NCI-H187 (cell line): ENCODE measurements at places on chromosomes 11 and 22.

GRCh38 chr11:8332196-8332595 lies 68.5 kb upstream of the LMO1 start:
- DNase-seq, result no peak

DNA sequence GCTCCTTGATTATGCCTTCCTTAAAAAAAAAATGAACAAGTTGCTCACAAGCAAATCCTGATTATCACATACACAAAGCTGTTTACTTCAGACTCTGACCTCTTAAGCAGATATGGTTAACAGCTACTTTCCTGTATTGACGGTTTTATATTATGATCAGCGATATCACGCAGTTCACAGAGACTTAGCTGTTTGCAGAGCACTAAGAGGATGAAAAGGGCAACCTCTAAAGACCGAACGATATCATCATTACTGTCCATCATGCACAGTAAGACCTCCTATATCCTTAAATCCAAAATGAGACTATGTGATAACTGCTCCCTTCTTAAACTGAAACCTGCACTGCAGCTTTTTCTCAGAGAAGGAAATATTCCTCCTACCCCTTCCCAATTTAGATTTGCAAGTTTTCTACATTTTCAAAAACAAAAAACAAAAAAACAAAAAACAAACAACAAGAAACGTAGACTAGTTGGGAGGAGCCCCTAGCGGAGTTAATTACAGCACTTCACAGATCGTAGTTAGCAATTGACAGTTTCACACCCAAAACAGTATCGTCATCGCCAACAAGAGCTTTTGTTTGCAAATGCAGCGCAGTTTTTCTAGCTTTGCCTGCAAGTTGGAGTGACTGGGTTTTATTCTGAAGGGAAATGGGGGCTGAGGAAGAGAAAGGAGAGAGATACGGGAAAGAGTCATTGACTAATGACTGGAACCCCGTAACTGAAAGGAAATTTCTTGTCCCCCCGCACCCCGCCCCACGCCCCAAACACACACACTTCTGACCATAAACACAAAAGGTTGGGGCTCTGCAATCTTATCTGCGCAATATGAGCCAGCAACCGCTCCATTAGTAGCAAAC lies 1.2 kb downstream of the DDX6 start:
- DNase-seq, result peak; percentile 40

GRCh38 chr11:27234043-27234668 lies 128.9 kb downstream of the CCDC34 start:
- DNase-seq, result peak; percentile 88

DNA sequence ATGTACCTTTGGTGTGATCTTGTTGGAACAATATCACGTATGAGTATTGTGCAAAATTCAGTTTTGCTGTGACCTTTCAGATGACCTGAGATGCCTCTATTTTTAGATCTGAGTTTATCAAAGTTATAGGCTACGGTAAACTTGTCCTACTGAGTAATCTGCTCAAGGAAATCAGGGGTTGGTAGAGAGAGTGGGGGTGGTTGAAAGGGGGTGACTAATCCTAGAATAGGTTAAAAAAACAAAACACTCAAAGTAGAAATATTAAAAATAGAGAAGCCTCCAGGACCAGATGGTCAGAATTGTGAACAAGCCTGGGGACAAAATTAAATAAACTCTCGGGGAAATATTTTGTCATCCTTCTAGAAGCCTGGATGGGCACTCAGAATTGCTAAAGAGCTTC lies 59.9 kb upstream of the C11orf87 start:
- DNase-seq, result no peak

GRCh38 chr11:4459500-4459899 lies 10.4 kb downstream of the OR52K2 start:
- no peak for DNase-seq

- DNase-seq, result no peak
These were observed 158.1 kb upstream of the MTNR1B start for GRCh38 chr11:92811341-92811740.

DNA sequence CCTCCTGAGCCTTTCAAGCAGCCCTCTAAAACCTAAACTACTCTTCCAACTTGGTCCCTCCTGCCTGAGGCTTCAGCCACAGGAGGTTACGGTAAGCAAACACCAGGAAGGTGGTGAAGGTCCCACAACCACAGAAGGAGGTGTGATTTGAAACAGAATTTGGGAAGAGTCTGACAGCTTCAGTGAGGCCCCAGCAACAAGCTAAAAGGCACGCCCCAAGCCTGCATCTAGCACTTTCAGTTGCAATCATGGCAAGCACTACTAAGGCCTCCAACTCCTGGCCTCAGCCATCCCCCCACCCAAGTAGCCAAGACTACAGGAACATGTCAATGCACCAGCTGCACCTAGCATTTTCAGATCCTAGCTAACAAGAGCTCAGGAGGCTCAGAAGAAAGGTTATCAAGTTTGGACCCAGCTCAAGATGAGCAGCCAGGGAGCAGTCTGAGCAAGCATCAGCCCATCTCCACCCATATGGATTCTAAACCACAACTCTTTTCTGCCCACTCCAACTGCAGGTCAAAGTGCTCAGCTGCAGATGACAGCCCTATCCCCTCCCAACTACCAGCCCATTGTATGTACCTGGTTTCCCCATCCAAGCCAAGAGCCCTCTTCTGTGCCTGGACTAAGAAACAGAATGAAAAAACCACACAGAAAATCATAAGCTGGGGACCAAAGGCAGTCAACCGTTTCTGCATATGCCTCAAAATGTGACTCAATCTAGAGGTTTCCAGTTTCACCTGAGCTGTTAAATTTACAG lies 10.4 kb upstream of the AHNAK start:
- DNase-seq, result no peak

DNA sequence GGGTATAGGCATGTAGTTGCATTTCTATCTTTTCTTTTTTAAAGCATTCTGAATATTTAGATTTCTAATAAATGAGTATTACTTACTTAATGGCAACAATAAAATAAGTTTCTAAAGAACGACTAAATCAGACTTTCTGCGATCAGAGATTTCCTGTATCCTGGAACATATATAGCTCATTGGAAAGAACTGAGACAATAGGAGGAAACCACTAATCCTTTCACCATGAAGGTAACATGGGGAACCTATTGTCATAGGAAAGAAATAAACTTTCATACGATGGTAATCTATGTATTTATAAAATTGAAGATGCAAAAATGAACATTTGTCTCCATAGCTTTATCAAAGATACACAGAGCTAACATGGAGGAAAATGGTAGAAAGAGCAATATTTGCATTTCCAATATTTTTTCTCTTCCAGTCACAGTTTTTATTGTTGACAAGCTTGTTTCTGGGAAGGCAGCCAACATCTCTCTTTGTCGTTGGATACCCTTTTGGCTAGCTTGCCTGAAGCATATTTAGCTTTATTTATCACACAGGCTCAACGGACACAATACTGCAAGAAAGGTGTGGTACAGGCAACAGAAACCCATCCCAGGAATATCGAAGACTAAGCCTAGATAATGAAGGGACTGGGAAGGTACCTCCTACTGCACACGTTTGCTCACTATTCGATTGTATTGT lies 293.3 kb upstream of the MPPED2 start:
- no peak for DNase-seq

- DNase-seq, result no peak
These were observed 958.7 kb upstream of the FAT3 start for GRCh38 chr11:91265946-91266345.

DNA sequence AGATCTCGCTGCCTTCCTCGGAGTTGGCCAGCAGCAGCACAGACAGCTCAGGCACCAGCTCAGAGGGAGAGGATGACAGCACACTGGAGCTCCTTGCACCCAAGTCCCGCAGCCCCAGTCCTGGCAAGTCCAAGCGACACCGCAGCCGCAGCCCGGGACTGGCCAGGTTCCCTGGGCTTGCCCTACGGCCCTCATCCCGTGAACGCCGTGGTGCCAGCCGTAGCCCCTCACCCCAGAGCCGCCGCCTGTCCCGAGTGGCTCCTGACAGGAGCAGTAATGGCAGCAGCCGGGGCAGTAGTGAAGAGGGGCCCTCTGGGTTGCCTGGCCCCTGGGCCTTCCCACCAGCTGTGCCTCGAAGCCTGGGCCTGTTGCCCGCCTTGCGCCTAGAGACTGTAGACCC lies 6.4 kb downstream of the PLA2G3 start:
- no peak for DNase-seq

DNA sequence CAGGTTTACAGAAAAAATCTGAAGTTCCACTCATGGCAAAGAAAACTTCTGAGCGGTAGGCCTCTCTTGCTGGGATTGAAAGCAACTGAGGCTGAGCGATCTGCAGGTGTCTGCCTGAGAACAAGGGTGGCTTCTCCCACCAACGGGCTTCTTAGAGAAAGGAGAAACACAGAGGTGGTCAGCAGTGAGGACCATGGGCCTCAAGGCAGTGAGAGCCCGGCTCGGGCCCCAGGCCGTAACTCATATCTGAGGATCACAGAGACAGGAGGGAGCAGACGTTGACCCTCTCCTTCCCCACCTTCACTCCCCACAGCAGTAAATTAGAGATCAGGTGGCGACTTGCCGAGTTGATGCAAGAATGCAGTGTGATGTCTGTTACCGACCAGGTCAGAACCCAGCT lies 50.9 kb upstream of the RTL6 start:
- no peak for DNase-seq

- no peak for DNase-seq
These were observed 244.3 kb downstream of the FAM76B start for GRCh38 chr11:95545116-95545875.

DNA sequence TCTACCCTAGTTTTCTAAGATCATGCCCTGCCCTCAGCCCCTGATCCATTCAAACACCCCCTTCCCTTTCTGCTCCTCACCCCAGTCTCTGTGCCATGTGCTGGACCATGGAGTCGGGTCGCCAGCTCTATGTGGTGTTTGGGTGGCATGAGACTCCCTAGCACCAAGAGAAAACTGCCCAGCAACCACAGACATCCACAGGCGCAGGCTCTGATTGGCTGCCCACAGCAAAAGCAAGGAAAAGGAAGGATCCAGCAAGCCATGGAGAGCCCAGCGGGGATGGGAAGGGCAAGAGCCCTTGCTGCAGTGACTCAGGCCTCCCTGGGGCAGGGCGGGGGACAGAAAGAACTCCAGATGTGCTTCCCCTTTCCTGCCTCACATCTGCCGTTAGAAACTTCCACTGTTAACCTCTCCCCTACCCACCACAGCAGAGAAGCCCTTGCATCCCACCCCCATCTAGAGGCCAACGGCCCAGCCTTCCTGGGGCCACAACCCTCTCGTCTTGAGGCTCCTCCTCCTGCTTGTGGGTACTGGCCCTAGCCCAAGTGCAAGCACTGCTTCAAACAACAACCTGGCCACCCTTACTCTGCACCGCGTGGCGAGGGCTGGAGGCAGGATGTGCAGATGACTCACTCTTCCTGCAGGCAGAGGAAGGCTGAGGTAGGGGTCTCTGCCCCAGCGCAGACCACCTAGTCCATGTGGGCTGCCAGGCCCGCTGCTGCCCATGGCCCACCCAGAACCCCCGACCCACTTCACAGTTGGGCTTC lies 9.7 kb upstream of the AHNAK start:
- DNase-seq, result no peak

- no peak for DNase-seq
These were observed 9.8 kb downstream of the LRRC32 start for GRCh38 chr11:76660533-76661305.

DNA sequence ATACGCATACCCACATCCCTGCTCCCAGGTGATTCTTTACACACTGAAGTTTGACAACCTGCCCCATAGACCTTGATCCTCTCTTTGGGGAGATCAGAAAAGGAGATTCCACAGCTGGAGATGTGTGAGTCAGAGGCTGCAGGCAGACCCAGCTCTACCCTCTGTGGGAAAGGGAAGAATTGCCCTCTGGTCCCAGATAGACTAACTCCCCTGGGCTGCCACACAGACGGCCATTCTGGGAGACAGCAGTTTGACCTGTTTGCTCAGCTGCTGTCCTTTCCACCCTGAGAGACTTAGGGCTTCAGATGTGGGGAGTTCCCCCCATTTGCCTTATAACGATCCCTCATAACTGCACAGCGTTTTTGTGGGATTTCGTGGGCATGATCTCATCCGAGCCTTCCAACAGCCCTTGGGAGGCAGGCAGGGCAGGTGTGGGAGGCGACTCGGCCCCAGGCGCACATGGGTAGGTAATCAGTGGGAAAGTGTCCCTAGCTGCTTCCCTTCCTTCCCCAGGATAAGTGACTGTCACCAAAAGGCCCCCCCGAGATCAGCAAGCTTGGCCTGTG lies 14.1 kb downstream of the FAM83F start:
- no peak for DNase-seq

DNA sequence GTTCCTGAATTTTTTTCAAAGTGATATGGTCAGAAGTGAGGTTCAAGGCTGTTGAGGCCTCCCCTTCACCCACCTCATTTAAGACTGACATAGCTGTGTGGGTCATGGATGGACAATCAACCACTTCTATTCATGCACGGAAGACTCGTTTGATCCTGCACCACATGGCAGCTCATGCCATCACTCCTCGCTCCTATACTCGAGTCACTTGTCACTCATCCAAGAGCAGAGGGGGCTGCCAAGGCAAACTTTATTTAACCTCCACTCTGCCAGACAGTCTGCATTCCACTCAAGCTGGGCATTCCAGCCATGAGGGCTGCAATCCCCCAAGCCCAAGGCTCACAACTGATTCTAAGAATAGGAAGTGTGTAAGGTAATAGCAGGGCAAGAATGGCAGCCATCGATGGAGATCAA lies 34.1 kb downstream of the SNX19 start:
- no peak for DNase-seq

GRCh38 chr22:50227579-50228215 lies 17.1 kb downstream of the TUBGCP6 start:
- DNase-seq, result no peak

DNA sequence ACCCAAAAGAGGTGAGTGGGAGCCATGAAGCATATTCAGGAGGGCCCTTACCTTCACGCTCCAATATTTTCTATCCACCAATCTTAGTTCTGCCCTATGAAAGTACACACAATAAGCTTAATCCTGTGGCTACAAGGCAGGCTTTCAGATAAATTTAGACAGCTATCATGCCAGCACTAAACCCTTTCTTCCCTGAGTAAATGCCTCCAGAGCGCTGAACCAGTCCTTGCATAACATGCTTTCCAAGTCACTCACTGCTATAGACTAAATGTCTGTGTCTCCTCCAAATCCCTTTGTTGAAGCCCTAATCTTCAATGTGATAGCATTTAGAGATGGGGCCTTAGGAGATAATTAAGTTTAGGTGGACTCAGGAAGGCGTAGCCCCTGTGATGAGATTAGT lies 50.3 kb upstream of the FIBIN start:
- no peak for DNase-seq

DNA sequence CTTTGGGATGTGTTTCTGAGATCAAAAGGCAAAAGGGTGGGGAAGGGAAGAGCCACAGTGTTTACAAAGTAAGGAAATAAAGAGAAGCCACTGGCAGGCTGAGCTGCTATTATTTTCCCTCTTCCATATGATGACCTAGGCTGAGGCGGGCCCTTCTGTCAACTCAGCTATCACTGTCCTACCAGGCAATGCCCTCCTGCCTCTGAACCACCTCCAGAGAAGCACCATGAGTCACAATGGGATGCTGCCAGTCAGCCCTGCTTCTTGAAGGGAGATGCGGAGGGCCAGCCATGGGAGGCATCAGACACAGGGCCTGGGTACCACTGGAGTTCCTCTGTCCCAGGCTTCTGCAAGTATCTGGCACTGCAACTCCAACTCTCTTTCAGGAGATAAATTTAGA lies 107.9 kb upstream of the BID start:
- DNase-seq, result no peak

GRCh38 chr11:104332110-104332509 lies 168.2 kb upstream of the PDGFD start:
- DNase-seq, result no peak
